Kidney epithelial cell (primary cell): ENCODE measurements at places on chromosomes 16 and 17.

DNA sequence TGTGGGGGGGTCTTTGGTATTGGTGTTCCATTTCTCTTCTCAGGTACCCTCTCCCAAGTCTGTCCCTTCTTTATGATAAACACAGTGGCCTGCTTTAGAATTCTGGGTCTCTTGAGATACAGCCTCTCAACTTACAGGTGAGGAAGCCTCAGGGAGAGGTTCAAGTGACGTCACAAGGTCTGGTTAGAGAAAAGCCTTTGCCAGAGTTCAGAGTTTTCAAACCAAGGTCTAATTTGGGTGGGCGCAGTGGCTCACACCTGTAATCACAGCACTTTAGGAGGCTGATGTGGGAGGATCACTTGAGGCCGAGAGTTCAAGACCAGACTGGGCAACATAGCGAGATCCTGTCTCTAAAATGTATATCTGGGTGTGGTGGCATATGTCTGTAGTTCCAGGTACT, 2.1 kb downstream of the IRF8 start:
- DNase-seq = no peak

DNA sequence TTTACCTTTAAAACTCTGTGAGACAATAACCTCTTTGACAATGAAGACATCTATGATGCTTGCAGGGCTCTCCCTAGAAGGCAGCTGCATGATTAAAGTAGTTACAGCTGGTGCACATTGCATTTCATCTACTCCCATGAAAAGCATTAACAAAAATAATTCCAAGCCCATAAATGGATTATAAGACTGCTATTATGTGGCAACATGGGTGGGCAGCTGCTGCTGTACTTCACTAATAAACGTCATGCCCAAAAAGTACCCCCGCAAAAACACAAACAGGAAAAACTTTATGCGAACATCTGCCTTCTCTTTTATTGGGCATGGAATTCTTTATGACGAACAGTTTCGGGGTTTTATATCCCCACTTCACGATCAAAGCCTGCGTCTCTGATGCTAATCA, 224.9 kb downstream of the CA10 start:
- DNase-seq = no peak

- DNase-seq = no peak
These were observed 242.9 kb downstream of the CDH11 start for GRCh38 chr16:64878940-64879339.

- DNase-seq = no peak
These were observed 230.4 kb downstream of the ZNF423 start for GRCh38 chr16:49625311-49626065.

DNA sequence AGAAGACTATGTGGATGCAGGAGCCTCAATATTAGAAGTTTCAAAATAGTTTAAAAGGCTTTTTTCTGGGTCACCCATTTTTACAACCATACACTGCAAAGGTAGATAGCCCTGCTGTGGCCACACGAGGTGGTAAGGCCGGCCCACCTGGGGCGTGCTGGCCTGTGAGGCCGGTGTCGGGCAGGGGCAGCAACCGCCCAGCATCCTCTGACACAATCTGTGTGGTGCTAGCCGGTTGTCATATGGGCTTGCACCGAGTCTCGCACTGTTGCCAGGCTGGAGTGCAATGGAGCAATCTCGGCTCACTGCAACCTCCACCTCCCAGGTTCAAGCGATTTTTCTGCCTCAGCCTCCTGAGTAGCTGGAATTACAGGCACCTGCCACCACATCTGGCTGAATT, 44.0 kb downstream of the CFAP20 start:
- DNase-seq = no peak

GRCh38 chr16:4157376-4157825, 41.2 kb upstream of the ADCY9 start:
- DNase-seq = no peak
